ENCODE measurements at places on chromosomes 5 and 9.

- DNase-seq = no peak
Observed at GRCh38 chr9:91750343-91750742, 199.7 kb downstream of the ROR2 start.

DNA sequence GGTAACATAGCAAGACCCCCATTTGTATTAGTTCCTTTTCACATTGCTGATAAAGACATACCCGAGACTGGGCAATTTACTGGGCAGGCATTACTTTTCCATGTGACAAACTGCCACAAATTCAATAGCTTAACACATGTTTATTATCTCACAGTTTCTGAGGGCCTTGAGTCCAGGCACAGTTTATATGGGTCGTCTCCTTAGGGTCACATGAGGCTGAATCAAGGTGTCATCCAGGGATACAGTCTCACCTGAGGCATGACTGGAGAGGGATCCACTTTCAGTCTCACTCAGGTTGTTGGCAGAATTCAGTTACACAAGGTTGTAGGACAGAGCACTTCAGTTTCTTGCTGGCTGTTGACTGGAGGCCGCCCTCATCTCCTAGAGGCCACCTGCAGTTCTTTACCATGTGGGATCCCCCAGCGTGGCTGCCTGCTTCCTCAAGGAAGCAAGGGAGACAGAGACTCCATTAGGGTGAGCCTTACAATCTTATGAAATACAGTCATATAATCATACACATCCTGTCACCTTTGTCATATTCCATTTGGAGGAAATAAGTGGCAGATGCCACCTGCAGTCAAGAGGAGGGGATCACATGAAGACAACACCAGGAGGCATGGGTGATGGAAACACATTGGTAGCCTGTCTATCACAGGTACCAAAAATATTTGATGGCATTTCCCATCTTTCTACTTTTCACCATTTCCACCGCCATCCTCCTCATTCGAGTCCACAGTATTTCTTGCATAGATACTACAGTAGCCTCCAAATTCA, 15.1 kb upstream of the ERAP1 start:
- DNase-seq = no peak

- DNase-seq = no peak
Observed at GRCh38 chr5:43106290-43106638, 14.4 kb upstream of the ZNF131 start.

DNA sequence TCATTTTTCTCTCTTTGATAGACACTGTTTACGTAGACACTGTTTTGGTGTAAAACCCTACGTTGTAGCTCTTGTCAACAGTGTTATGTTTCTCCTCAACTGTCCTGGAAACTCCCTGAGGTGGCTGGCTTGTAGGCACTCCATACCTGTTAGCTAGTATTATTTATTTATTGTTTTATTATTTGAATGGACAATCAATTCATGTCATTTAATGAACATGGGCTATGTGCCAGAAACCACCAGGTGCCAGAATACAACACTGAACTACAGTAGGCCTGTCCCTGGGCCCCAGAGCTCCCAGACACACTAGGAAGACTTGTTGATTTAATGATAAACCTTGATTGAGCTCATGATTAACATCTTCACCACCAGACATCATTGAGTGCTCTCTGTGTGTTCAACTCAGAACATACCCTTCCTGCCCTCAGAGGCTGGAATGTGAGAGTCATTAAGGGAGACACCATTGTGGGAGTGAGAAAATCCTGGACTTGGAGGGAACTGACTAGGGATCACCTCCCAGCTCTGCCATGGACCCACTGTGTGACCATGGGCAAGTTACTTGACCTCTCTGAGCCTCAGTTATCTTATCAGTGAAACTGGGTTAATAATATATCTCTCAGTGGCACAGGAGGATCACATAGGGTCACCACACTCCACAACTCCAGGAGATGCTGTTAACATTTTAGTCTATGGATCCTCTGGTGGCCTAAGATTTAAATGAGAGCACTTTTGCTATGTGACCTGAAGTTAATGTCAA, 19.2 kb downstream of the IRF1 start:
- DNase-seq = no peak

DNA sequence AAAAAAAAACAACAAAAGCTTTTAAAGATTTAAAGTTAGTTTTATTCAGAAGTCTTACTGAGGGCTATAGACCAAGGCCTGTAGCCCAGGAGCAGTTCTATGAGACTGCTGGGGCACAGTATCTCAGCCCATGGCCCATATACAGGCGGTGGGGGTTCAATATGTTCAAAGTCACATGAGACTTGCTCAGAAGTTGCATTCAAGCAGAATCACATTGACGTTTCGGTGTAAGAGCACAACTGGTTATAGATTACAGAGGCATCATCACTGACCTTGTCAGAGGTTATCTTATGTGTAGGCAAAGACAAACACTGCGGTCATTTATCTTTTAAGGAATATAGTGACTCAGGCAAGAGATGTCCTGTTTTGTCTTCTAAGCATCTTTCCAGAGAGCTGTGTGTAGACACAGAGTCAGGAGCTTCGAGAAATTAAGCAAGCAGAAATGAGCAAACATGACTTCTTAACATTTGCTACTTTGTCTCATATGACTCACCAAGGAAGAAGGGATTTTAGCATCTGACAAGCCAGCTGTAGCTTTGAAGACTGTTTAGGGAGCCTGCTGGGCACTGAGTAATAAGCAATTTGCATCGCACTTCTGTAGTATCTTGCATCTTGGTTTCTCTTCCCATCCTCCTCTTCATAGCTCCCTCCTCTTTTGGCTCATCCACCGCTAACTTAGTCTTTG, 12.9 kb upstream of the F2RL1 start:
- DNase-seq = no peak

DNA sequence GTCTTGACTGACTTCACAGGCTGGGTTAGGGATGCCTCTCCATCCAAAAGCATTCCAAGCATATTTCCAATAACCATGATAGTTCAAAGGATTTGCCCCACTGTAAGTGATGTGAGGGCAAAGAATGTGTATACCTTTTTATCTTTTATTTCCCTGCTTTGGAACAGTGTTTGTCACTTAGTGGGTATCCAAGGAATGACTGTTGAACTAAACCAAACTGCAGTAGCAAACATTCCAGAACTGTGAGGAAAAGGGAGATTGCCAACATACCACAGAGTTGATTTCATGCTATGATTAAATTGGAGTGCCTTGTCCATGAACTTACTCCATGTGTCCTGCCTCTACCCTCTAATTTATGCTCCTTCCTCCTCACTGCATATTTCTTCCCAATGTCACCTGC, 400.0 kb downstream of the KIAA0825 start:
- DNase-seq = no peak

DNA sequence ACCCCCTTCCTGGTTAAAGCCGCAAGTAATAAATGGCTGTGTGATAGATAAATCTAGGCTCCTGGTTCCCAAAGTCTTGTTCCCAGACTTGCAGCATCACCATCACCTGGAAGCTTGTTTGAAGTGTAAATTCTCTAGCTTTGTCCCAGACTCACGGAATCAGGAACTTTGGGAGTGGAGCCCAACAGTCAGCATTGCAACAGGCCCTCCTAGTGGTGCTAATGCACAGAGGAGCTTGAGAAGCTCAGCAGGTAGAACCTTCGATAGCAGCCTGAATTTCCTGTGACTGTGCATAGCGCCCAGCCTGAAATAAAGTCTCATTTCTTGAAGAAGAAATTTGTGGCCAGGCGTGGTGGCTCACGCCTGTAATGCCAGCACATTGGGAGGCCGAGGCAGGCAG, 30.3 kb upstream of the MELK start:
- DNase-seq = no peak

GRCh38 chr5:155070781-155071180, 57.2 kb downstream of the KIF4B start:
- no peak for DNase-seq

GRCh38 chr5:111255169-111255568, 31.0 kb downstream of the CAMK4 start:
- no peak for DNase-seq

- DNase-seq = no peak
Observed at GRCh38 chr9:134052941-134053340, 14.9 kb downstream of the BRD3 start.

GRCh38 chr5:168168978-168169698, 122.3 kb upstream of the WWC1 start:
- no peak for DNase-seq

- DNase-seq = no peak
Observed at GRCh38 chr5:32712481-32713360, 1.6 kb downstream of the NPR3 start.

GRCh38 chr5:94811331-94811730, 192.9 kb downstream of the SLF1 start:
- no peak for DNase-seq

DNA sequence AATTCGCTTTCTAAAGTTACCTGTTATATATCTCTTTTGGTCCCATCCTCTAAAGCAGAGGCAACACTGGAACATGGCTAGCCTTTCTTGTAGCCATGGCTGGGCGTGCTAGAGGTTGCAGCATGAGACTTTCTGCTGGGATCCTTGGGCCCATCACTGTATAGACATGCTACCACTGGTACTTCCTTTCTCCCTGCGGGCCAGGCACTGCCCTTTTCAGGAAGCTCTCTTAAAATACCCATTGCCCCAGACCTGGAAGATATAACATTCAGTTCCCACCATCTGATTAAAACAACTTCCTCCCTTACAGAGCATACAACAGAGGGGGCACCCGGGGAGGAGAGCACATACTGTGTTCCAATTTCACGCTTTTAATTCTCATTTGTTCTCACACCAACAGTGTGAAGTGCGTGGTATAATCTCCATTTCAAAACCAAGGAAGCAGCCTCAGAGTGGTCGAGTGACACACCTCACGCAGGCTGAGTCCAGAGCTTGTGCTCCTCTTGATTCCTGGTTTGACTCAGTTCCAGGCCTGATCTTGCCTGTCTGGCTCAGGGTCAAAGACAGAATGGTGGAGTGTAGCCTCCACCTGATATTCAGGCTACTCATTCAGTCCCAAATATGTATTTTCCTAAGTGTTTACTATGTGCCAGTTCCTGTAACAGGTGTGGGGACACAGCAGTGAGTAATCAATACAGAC, 22.6 kb downstream of the PTGS1 start:
- DNase-seq = no peak

DNA sequence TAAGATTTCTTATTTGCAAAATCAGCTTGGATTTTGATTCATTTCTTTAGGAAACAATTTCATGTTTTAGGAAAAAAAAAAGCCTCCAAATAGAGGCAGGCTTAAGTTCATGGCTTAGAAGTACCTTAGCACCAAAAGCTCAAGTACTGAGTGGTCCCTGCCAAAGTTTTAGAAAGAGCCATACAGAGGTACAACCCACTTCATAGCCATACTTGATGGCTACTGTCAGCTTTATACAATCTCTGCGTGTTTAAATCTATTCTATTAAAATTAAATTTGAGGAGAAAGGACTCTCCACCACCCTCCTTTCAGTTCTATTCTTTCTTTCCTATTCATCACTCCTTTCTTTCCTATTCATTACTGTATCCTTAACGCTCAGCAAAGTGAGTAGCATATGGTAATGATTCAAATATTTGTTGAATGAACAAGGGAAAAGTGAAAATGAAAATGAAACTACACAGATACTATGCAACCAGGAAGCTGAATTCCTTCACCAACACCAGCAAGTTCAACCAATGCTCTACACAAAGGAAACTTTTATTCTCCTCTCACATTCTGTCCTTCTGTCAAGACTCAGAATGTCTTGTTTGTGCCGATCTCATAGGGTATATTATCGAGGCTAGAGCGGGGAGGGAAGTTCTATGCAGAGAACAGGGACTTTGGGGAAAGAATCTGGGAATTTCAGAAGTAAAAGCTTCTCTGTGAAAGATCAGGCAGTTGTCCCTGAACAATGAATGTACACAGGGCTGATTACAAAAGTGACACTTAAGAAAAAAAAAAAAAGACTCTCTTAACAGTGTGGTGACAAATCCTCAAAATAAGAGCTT, 138.6 kb upstream of the SPEF2 start:
- DNase-seq = no peak

DNA sequence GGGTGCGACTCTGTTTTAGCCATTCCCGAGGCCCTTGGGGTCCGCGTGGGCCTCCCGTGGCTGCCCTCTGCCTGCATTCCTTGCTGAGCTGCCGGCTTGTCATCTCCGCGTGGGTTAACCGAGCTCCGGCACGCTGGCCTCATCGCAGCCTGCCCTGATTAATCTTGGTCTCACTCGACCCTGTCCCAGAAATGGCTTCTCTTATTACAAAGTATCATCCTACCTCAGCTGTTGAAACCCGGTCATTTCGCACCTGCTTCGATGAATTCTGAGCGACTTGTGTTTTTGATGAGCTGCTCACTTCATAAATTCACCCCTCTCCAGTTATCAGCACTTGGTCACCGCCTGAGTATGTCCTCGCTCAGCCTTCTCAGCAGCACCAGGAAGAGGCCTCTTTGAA, 123.5 kb upstream of the EGFLAM start:
- no peak for DNase-seq

DNA sequence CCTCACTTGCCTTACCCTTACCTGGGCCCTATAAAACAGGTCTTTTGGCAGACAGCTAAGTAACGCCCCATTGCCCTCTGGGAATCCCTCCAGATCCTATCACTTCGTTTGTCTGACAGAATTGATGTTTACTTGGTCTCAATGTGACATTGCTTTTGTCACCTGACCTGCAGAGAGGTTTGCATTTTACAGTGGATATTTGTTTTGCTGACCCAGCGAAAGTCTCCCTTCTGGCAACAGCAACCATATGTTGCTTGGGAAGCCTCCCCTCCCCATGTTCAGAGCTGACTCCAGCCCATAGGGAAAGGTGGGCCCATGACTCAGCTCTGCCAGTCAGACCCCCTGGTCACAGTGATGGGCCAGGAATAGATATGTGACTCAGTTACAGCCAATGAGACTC, 54.0 kb upstream of the LARP1 start:
- no peak for DNase-seq

DNA sequence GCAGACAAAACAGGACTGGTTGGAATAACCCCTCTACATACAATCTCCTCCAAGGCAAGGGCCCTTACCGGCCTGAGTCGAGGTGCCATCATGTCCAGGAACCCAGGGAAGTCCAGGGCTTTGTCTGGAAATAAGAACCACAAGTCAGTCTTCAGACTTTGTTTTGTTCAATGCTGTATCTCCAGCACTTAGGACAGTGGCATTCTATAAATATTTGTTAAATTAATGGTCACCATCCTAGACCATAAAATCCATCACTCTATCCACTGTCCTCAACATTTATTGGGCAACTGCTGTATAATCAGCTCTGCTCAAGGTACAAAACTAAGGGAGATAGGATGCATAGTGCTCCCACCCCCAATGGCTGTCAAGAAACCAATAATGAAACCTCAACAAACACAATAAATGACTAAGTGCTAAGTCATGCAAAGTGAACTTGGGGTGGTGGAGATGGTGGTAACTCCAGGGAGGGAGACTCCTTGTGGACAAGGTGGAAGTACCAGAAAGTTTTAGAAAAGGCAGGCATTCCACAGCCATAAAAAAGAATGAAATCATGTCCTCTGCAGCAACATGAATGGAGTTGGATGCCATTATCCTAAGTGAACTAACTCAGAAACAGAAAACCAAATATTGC, 5.0 kb downstream of the RELL2 start:
- no peak for DNase-seq

DNA sequence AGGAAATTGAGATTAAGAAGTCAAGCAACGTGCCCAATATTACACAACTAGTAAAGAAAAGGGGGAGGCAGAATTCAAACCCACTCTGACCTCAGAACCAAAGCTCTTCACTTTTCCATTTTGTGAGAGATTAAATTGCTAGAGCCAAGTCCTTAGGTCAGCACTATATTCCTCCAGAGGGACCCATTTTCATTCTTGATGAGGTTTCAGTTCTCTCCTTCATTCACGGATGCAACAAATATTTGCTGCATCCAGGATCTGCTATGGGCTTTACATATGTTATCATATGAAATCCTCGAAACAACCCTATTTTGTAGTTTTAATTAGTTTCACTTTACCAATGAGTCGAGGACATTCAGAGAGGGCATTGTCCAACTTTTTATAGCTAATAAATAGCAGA, 239.2 kb downstream of the EFNA5 start:
- no peak for DNase-seq

GRCh38 chr5:14144586-14145434, 1.7 kb downstream of the TRIO start:
- peak; percentile 7 for DNase-seq
